ENCODE measurements at places on chromosomes 2 and 18.
A peak's percentile ranks its signal among the peaks of the same experiment; 100 is the strongest.

GRCh38 chr2:137021763-137022162, 256.4 kb downstream of the THSD7B start:
- H3K4me3 ChIP-seq: no peak overlapping the region
- H3K27me3 ChIP-seq: no peaks in the 10 kb centered on the region
- no peaks in the 10 kb centered on the region for H3K4me1 ChIP-seq
- no peak for DNase-seq
- H3K36me3 ChIP-seq: no peaks in the 10 kb centered on the region

DNA sequence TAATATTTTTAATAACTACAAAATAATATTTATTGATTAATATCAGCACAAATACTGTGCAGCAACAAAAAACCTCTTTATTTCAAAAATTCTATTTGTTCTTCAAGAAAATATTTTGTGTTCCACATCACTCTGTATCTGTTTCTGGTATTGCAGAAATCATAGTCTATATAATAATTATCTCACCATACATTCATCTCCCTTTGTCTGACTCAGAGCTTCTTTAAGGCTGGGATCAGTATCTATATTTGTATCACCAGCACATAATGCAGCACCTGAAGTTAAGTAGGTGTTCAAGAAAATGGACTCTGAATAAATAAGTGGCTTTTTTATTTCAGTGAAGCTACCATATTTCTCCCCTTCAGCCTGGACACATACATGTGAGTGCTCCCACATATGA, 1.6 kb upstream of the MARCHF4 start:
- H3K36me3 ChIP-seq: no peaks in the 10 kb centered on the region
- H3K4me3 ChIP-seq: no peak overlapping the region
- no peak for DNase-seq
- no peak overlapping the region for H3K27ac ChIP-seq
- peaks cover 3% of the 10 kb centered on the region for H3K4me1 ChIP-seq

- H3K27me3 ChIP-seq: no peaks in the 10 kb centered on the region
- H3K27ac ChIP-seq: no peak overlapping the region
- no peak overlapping the region for H3K4me3 ChIP-seq
Observed at GRCh38 chr2:60482222-60482621, 71.2 kb downstream of the BCL11A start.

- H3K4me3 ChIP-seq: no peak overlapping the region
- H3K27ac ChIP-seq: no peak overlapping the region
- H3K4me1 ChIP-seq: no peaks in the 10 kb centered on the region
- peak; percentile 64 for DNase-seq
- H3K27me3 ChIP-seq: no peaks in the 10 kb centered on the region
Observed at GRCh38 chr2:178306352-178307073, 112.2 kb downstream of the OSBPL6 start.

- H3K4me3 ChIP-seq: no peak overlapping the region
- H3K27ac ChIP-seq: no peak overlapping the region
- DNase-seq: no peak
- no peaks in the 10 kb centered on the region for H3K4me1 ChIP-seq
Observed at GRCh38 chr18:63882333-63883141, 5.0 kb upstream of the SERPINB2 start.

- no peaks in the 10 kb centered on the region for H3K27me3 ChIP-seq
- H3K36me3 ChIP-seq: no peaks in the 10 kb centered on the region
- H3K4me3 ChIP-seq: no peak overlapping the region
- no peak for DNase-seq
- peak overlapping the region; percentile 44 for H3K27ac ChIP-seq
Observed at GRCh38 chr2:65377556-65378192, 54.7 kb downstream of the SPRED2 start.

GRCh38 chr2:65737452-65738011, 305.1 kb upstream of the SPRED2 start:
- no peak for DNase-seq
- no peaks in the 10 kb centered on the region for H3K36me3 ChIP-seq
- no peak overlapping the region for H3K27ac ChIP-seq
- H3K4me3 ChIP-seq: no peak overlapping the region

- H3K27me3 ChIP-seq: no peaks in the 10 kb centered on the region
- H3K27ac ChIP-seq: no peak overlapping the region
- no peak for DNase-seq
- no peak overlapping the region for H3K4me3 ChIP-seq
- H3K36me3 ChIP-seq: no peaks in the 10 kb centered on the region
- no peaks in the 10 kb centered on the region for H3K4me1 ChIP-seq
Observed at GRCh38 chr2:72665448-72665847, 160.4 kb downstream of the EXOC6B start.

DNA sequence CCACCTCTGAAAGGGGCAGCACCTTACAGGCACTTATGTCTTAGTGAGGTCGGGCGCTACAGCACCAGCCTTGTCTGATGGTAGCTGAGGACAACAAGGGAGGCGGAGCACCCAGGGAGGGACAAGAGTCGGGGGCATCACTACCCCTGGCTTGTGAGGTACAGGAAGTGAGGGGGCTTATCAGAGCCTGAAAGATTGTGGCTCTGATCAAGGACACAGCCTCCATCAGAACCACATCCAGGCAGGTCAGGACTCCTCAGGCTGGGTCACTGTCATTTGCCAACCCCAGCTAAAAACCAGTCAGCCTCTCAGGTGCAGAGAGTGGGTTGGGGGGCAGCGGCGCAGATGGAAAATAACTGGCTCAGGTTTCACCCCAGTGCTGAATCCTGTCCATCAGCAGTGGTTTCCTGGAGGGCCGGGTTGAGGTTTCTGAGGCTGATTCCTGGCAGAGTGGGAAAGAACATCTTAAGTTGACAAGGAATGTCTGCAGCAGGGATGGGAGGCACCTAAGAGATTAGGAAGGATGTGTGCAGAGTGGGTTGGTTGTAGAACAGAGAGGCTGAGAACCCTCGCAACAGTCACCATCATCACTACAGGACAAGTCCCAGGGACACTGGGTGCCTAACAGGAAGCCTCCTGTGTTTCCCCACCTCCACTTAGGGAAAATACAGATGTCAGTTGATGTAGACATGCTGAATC, 45.3 kb downstream of the FBLN7 start:
- H3K4me3 ChIP-seq: no peak overlapping the region
- no peaks in the 10 kb centered on the region for H3K36me3 ChIP-seq
- no peak for DNase-seq
- no peak overlapping the region for H3K27ac ChIP-seq

DNA sequence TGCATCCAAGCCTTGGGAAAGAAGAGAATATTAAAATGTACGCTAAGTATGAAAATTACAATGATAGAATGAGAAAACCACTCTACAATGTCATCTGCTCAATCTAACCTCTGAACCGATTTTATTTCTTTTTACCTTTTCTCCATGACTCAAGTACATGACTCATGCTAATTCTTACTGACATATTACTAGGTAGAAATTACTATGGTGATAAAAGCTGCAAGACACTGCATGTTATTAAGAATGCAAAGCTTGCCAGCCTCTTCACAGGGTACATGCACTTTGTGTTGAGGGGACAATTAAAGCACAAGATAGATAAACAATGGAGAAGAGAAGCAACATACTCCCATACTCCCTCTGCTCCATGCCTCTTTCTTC, 20.7 kb downstream of the SFT2D3 start:
- H3K27ac ChIP-seq: peak overlapping the region; percentile 43
- H3K36me3 ChIP-seq: peaks cover 46% of the 10 kb centered on the region
- DNase-seq: no peak
- no peaks in the 10 kb centered on the region for H3K4me1 ChIP-seq
- H3K27me3 ChIP-seq: no peaks in the 10 kb centered on the region

DNA sequence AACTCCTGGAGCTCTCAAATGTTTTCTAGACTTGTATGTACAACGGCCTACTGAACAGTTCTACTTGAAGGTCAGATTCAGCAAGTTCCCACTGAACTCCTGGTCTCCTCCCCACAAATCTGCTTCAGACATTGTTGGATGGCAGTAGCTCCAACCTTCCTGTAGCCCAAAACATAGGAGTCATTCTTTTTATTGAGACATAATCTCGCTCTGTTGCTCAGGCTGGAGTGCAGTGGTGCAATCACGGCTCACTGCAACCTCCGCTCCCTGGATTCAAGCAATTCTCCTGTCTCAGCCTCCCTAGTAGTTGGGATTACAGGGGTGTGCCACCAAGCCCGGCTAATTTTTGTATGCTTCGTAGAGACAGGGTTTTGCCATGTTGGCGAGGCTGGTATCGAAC, 47.3 kb downstream of the QPCT start:
- DNase-seq: no peak
- H3K27ac ChIP-seq: no peak overlapping the region
- H3K27me3 ChIP-seq: no peaks in the 10 kb centered on the region
- no peaks in the 10 kb centered on the region for H3K36me3 ChIP-seq
